ENCODE measurements at places on chromosomes 3 and 15. TPM values are rescaled to one million over a fixed set of nuclear protein-coding genes. Genes with fewer than 3 reads are reported as not detected.
A peak's percentile ranks its signal among the peaks of the same experiment; 100 is the strongest.

The SCN5A gene
- total RNA-seq = 0.13 TPM

The LOXL1 gene
- total RNA-seq = 534 TPM

The MYL3 gene
- not detected for total RNA-seq

The OSTN gene
- not detected for total RNA-seq

The ZBTB47 gene
- total RNA-seq = 72.8 TPM

The PP2D1 gene
- total RNA-seq = not detected

The LMAN1L gene
- not detected for total RNA-seq

The CAMK2N2 gene
- not detected for total RNA-seq

The GPR149 gene
- total RNA-seq = not detected

The CEMIP gene
- 213 TPM for total RNA-seq

The CCDC54 gene
- not detected for total RNA-seq

The AP4E1 gene
- total RNA-seq = 15.0 TPM

The MED12L gene
- 0.32 TPM for total RNA-seq

The CYP8B1 gene
- not detected for total RNA-seq

The CDHR4 gene
- not detected for total RNA-seq

The FXR1 gene
- 105 TPM for total RNA-seq

The THBS1 gene
- 7,697 TPM for total RNA-seq

The ITPKA gene
- 7.7 TPM for total RNA-seq

The RARB gene
- not detected for total RNA-seq

The CPNE9 gene
- total RNA-seq = not detected

The CRABP1 gene
- not detected for total RNA-seq

The THRB gene
- total RNA-seq = 5.1 TPM

The TMEM115 gene
- total RNA-seq = 95.4 TPM

The SPG11 gene
- total RNA-seq = 75.6 TPM

The SLC28A2 gene
- not detected for total RNA-seq

DNA sequence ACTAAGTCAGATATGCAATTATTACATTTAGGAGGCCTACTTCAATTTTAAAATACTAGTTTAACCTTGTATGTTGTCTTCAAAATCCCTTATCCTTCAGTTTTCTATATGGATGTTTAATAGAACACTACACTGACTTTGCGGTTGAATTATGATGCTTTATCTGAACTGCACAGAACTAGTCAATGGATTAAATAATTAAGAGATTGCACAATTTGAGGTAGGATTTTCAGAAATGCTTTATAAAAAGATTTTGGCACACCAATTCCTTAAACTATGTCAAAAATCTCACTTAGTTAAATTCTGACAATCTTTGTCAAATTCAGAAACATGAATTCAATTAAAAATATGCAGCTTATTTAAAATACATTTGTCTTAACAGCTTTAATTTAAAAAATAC lies 28.1 kb downstream of the ATOSA start:
- DNase-seq = no peak

- peak; percentile 62 for DNase-seq
Measured at GRCh38 chr15:57356636-57357035, 19.7 kb upstream of the CGNL1 start.

GRCh38 chr15:69126054-69126469 lies 34.4 kb upstream of the GLCE start:
- peak; percentile 27 for DNase-seq

DNA sequence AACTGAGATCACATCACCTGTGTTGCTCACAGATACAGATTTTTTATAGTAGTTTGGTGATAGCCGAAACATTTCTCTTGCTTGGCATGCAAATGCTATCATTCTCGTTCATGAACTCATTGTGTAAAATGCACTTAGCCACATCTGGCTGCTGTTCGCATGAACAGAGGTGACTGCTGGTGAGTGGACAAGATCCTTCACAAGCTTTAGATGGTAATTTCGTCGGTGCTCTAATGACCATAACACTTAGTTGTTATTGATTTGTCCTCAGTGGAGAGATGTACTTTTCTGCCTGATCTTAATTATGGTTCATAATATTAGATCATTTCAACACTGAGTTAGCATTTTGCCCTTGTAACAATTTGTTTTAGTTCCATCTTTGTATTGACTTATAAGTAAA lies 13.8 kb downstream of the LRRN1 start:
- DNase-seq = no peak

- DNase-seq = peak; percentile 39
Measured at GRCh38 chr15:88512601-88513000, 33.9 kb downstream of the DET1 start.

DNA sequence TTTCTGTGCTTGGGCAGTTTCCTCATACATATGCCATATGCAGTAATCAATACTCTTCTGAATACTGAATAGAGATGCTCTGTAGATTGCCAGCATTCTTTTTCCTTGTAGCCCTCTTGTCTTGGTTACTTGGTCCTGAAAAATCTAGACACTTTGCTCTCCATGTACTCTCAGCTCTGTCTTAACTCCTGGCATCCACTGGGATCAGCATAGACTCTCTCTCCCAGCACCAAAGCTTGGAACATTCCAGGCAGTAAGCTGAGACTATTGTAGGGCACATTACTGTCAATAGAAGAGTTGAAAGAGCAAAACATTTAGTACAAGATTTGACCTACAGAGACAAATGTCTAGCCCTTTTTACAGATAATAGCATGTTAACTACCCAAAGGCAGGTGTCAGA lies 1100.3 kb downstream of the TBL1XR1 start:
- no peak for DNase-seq

- no peak for DNase-seq
Measured at GRCh38 chr15:68504681-68505170, 72.8 kb upstream of the ITGA11 start.

- DNase-seq = peak; percentile 73
Measured at GRCh38 chr15:33292717-33293307, 18.0 kb upstream of the RYR3 start.

GRCh38 chr3:72977060-72977808 lies 19.4 kb upstream of the PPP4R2 start:
- peak; percentile 49 for DNase-seq

GRCh38 chr3:171715155-171715554 lies 95.1 kb downstream of the PLD1 start:
- DNase-seq = no peak

- no peak for DNase-seq
Measured at GRCh38 chr3:168272343-168272985, 176.7 kb upstream of the GOLIM4 start.

DNA sequence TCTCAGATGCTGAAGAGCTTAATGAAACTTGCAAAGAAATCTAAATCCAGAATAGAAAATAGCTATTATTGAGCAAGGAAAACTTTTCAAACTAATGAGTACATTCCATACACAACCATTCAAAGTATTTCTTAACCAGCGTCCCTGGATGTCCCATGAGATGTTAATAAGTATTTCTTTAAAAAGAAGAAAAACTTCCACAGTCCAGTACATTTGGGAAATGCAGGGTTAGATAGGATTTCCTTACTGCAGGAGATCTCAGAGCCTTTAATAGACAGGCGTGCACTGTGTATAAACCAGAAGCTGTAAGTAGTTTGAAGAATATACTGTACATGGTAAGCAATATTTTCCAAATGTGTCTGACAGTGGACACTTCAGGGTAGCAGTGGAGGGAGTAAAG lies 29.6 kb upstream of the BHLHE40 start:
- no peak for DNase-seq

- DNase-seq = peak; percentile 44
Measured at GRCh38 chr3:150411976-150412375, 3.9 kb downstream of the TSC22D2 start.

DNA sequence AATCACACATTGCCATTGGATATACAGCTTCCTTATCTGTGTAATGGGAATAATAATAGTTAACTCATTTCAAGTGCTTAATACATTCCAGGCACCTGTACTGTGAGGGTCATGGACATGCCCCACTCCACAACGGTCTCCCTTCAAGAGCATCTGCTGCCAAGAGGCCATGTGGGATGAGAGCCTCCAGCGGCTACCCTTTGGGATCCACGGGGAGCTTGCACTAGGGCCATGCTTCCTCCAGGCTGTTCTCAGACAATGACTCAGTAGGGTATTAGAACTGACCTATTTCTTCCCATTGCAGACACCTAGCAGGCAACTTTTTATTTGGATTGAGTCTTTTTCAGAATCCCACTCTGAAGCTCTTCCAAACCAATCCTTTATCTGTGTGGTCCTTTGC lies 1078.9 kb downstream of the TUSC7 start:
- peak; percentile 10 for DNase-seq

DNA sequence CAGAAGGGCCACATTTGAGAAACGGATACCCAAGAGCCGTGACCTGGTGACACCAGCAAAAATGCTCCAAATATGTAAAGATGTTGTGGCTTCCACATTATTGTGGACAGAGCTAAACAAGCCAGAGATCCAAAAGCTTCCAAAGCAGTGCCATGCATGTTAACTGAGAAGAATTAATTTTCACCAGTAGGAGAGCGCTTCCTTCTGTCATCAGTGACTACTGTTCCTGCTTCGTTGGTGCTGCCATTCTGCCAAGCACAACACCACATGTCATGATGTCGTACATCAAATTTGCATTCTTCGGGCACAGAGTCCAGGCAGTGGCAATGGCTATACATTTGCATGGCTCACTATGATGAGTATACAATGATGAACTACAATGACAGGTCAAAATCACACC lies 19.1 kb upstream of the CHST2 start:
- no peak for DNase-seq

DNA sequence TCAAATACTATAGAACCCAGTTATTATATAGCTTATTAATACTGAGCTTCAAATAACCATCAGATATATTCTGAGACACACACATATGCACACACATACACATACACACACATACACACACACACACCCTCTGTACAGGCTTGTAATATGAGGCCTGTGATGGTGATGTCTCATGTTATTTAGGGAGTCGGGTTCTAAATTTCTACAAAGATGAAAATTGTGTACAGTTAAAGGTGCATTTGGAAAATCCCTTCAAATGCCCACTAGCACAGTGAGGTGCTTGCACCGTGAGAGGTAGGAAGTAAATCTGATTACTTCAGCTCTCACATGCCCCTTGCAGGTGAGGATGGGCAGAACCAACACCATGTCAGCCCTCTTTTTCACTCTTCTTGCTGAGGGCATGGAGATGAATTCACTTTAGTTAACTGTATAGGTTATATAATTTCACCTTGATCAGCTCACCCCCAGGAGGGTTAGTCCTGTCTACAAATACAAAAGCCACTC lies 294.5 kb upstream of the PROK2 start:
- no peak for DNase-seq

- DNase-seq = no peak
Measured at GRCh38 chr3:157310329-157311052, 126.2 kb upstream of the PTX3 start.

GRCh38 chr3:184889312-184889904 lies 77.4 kb downstream of the VPS8 start:
- DNase-seq = no peak

GRCh38 chr3:39021465-39022285 lies 30.1 kb downstream of the SCN11A start:
- DNase-seq = no peak

GRCh38 chr3:182692695-182693094 lies 100.6 kb upstream of the ATP11B start:
- no peak for DNase-seq

Data from GM23248 (cell line).